ENCODE measurements at places on chromosomes 6 and 20.

GRCh38 chr20:38645980-38646858 is 44.6 kb downstream of the ARHGAP40 start:
- DNase-seq = peak; percentile 90

DNA sequence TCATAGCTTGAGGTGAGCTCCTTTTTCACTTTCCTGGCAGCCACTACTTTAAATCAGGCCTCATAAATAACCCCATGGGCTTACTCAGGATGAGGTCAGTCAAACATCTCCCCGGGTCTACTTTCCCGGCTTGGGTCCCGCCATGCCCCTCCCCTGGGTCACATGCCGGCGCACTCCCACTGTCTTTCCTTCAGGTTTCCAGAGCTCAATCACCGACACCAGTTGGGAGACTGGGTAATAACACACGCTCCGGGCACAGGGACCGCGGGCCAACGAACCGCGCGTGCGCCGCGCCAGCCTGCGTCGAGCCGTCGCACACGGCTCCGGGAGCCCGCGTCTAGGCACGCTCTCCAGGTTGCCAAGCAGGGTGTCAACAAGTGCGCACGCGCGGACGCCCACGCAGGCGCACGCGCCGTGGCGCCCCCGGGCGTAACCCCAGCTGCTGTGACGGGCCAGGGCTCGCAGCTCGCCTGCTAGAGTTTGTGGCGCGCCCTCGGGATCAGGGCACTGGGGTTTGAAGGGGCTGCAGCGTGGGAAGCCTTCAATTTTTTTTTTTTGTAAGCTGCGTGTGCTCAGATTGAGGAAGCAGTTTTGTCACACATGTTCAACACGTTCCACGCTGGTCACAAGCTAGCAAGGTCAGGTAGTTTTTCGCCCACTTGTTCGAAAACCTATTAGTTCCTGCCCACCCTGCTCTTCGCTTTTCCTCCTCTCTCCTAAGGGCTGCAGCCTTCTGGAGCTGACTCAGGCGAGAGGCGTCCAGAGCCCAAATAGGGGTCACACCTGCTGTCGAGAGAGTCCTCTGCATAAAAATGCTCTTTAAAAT is 31.8 kb downstream of the TFAP2B start:
- DNase-seq = no peak

GRCh38 chr6:39313526-39314272 is 520 bp downstream of the KCNK17 start:
- no peak for DNase-seq

DNA sequence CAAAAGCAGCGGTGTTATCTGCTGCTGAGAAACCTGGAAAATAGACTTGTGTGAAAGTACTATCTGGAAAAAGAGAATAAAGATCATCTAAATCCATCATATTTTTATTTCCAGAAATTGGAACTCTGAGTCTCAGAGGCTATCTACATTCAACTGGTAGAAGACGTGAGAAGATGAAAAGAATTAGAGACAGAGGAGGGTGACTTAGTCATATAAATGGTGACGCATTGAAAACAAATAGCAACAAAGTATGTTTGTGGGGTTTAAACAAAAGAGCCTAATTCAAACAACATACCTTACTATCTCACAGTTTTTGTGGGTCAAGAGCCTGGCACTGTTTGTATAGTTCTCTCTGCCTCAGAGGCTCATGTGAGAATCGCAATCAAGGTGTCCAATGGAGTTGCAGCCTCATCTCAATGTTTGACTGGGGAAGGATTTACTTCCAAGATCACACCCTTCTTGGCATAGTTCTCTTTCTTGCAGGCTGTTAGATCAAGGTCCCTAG is 757.1 kb upstream of the SLC35B3 start:
- no peak for DNase-seq

- no peak for DNase-seq
Observed at GRCh38 chr6:135213616-135214015, 32.5 kb downstream of the MYB start.

GRCh38 chr6:157488058-157488457 is 107.1 kb downstream of the ZDHHC14 start:
- DNase-seq = no peak
